Peyer's patch (tissue), 4 donors: ENCODE measurements at places on chromosomes 2 and 18. TPM values are rescaled to one million over a fixed set of nuclear protein-coding genes. Genes with fewer than 3 reads are reported as not detected.

- no peak for DNase-seq
Observed at GRCh38 chr2:239577935-239578334, 177.1 kb upstream of the HDAC4 start.

DNA sequence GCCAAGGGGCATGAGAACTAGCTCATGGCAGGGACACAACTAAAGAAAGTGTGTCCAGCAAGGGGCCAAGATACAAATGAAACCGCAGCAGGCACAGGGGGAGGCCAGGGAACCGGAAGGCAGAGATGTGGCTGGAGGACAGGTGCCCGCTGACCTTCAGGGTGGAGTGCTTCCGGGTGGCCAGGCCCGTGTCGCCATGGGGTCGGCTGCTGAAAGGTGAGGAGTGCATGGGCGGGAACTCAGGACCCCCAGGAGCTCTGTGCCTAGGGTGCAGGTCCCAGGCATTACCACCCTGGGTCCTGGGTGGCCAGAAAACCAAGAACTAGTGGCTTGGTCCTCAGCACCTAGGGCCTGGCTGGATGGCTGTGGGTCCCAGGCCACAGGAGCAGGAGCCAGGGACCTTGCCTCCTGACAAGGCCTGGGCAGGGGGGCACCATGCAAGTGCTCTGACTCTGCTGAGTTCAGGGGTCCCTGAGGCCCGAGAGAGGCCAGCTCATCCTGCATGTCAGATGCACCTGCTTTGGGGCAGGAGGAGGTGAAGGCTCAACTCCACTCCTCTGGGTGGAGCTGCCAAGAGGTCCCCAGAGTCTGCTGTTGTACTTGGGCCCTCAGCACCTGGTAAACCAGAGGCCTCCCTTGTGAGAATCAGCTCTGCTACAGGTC is 50.9 kb downstream of the CENPO start:
- DNase-seq, result peak; percentile 35

GRCh38 chr2:207227062-207227748 is 61.5 kb upstream of the KLF7 start:
- DNase-seq, result no peak

Gene EMILIN2
- 54.5 TPM for total RNA-seq

- DNase-seq, result peak; percentile 85
Observed at GRCh38 chr2:144331674-144332355, 188.1 kb downstream of the ZEB2 start.

GRCh38 chr2:12883906-12884305 is 167.2 kb downstream of the TRIB2 start:
- no peak for DNase-seq

- no peak for DNase-seq
Observed at GRCh38 chr2:31256611-31257382, 22.8 kb downstream of the EHD3 start.

DNA sequence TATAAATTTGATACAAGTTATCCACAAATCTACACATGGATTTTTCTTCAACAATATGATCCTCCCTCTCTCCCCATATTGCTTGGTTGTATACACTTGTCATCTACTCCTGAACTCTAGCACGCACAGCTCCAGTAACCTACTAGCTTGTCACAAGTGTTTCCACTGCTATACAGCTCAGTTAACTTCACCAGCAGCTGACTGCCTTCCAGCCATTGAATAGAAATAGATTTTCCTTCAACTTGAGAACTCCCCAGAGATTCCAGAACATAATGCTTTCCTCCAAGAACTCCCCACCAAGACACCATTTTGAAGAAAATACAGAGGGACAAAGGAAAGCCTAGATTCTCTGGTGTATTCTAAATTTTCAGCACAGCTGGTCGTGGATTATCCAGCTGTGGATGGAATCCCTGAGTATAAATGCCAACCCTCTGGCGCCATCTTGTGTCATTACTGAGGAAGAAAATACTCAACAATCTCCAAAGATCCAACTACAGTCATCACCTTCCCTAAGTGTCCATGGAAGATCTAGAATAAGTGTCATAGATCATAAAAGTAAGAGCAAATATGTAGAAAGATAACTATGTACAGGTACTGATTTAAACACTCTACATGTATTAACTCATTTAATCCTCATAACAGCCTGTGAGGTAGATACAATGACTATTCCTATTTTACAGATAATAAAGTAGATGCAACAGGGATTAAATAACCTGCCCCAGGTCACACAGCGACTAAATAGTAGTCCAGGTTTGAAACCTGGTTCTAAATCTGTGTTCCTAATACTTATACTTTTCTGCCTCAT is 156.7 kb downstream of the ARHGAP28 start:
- peak; percentile 82 for DNase-seq

DNA sequence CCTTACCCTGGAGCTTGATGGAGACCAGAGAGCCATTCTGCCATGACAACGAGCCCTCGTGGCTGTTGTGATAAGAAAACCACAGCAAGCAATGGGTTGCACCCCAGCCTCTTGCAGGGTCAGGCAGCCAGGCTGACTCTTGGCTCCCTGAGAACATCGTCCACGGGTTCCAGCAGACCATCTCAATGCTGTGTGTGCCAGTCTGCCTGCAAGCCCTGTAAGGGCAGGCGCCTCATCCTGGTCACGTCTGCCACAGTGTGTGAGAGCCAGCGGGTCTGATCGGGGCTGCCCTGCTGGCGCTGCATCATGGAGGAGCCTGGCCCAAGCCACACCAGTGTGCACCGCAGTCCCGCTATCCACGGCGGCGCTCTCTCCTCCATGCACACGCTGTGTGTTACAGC is 71.0 kb upstream of the MGAT4A start:
- no peak for DNase-seq

Gene ZBTB7C
- 15.7 TPM for total RNA-seq

DNA sequence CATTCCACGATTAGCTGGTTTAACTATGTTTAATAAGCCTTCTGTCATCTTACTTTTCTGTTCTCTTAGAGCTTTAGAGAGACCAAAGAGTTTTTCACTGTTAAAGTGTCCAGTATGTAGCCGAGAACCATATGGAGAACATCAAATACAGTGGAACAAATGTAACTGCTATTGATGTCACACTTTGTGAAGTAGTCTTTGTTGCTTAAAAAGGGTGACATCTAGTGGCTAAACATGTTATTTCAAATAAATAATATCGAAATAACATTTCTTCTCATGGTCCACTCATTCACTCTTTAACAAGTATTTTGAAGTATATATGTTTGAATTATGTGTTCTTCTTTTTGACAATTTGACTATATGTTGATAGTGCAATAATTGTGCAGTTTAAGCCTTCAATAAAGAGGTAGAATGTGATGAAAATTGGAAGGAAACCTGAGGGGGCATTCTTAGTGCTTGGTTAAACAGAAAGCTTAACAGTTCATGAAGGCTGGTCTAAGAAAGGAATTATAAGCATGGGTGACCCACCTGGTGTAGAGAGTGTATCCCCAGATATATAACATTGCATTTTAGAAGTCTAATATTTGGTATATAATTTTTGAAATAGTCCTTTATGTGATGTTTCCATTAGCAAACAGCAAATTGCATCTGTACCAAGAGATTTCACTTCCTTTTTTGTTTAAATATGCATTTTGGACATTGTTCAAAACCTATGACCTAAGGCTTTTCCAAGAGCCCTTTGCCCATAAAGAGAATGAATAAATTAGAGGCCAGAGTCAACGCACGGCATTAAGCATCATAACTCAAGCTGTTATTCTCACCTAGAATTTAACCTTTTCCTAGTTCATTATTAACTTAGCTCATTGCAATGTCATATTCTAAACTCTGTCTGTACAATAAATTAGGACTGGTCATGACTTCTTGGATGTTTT is 112.1 kb downstream of the KYNU start:
- no peak for DNase-seq

Gene CCDC141
- 11.6 TPM for total RNA-seq

Gene PCARE
- not detected for total RNA-seq

- no peak for DNase-seq
Observed at GRCh38 chr2:157751462-157752058, 122.9 kb upstream of the ACVR1C start.

DNA sequence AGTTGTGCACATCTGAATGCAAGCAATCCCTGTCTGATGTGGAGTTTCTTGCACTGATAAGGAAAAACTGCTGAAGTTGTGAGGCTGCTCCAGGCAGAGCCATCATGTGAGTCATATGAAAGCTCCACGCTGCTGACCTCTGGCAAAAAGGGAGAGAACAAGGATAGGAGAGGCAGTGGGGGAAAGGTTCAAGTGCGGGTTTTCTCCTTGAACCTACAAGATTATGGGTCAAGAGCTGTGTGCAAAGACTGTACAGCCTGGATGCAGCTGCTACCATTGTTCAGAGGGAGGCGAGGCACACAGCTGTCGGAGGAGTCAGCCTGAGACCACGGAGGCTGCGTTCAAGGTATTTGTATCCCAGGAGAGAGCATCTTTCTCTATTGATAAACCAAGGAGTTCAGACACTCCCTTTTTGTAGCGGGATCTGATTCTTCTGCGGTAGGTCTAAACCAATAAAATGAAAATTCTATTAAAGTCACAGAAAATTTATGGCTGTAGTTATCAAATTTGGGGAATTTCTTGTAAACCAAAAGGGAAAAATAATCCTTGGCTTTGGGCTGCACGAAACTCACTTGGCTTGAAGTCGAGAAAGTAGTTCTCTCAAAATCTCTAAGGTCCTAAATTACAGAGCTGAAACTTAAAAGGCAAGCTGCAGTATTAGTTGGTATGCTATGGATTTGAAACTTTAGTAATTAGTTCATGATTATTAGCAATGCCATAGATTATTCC is at the start of gene CDK15:
Gene CDK15 (plus strand): TSS at position 96 of the 729 bp plus-strand sequence. CDS start 128 bp downstream, at position 224.
- no peak for DNase-seq

- no peak for DNase-seq
Observed at GRCh38 chr2:68698567-68699377, 35.8 kb upstream of the ARHGAP25 start.

Gene PXDN
- total RNA-seq, result 18.2 TPM

DNA sequence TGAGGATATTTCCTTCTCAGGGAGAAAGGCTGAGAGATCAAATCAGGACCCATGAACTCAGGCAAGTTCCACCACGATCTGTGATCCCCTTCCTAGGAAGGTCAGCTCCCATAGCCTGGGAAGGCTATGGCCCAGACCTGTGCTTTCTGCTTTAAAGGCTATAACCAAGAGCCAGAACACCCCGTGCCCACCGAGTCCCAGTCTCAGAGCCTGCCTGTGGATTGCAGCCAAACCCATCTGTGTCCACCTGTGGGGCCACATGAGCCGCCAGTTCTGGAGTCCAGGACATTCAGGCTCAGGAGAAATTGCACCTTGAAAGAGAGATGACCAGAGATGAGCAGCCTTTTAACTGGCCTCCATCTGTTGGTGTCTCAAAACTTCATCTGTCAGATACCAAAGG is 46.9 kb downstream of the MAL start:
- no peak for DNase-seq

DNA sequence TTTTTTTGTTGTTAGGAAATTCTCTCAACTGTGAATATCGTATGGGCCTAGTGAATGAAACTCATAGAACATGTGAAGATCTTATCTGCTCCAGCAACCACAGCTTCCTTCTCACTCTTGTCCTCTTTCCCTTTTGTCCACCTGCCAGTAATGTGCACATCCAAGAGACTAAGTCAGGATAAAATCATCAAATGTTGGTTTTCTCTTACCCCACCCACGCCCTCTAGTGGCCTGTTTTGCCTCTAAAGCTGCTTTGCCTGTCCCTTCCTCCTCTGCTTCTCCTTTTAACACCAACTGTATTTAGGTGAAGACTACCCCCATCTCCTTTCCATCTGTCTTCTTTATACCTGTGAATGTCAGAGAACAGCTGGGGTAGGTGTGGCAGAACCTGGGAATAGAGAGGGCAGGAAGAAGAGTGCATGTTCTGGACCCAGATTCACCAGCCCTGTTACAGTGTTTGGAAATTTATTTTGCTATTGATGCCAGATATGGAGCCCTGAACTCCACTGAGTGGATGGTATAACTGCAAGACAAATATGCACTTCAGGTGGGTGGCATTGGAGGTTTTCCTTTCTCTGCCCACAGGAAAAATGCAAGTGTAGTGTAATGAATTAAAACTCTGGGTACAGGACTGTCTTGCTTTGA is 8.4 kb upstream of the MGAT5 start:
- DNase-seq, result peak; percentile 95

Gene TXNDC2
- not detected for total RNA-seq

- no peak for DNase-seq
Observed at GRCh38 chr2:239015901-239016675, 168.2 kb downstream of the TWIST2 start.

DNA sequence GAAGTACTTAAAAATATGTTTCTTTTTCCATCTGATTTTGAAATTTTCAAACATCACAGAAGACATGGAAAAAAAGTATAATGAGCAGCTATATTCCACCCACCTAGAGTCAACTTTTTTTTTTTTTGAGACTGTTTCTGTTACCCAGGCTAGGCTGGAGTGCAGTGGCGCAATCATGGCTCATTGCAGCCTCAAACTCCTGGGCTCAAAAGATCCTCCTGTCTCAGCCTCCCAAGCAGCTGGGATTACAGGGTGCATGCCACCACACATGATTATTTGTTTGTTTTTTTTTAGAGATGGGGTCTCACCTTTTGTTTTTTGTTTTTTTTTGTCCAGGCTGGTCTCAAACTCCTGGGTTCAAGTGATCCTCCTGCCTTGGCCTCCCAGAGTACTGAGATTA is 26.6 kb upstream of the UGGT1 start:
- DNase-seq, result no peak

Gene PIGN
- total RNA-seq, result 35.4 TPM

DNA sequence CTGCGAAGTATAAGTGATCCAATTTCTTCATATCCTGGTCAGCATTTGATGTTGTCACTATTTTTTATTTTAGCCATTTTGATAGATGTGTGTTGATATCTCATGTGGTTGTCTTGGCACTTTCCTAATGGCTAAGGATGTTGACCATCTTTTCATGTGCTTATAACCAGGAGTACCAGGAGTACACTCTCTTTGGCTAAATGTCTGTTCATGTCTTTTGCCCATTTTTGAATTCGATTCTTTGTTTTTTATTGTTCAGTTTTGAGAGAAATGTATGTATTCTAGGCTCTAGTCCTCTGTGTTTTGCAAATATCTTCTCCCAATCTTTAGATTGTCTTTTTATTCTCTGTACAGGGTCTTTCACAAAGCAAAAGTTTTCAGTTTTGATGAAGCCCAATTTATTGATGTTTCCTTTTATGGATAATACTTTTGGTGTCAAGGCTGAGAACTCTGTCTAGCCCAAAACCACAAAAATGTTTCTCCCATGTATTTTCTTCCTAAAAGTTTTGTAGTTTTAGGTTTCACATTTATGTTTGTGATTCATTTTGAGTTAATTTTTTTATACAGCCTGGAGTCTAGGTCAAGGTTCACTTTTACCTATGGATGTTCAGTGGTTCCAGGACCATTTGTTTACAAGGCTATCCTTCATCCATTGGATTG is 65.4 kb downstream of the SDC1 start:
- DNase-seq, result no peak

DNA sequence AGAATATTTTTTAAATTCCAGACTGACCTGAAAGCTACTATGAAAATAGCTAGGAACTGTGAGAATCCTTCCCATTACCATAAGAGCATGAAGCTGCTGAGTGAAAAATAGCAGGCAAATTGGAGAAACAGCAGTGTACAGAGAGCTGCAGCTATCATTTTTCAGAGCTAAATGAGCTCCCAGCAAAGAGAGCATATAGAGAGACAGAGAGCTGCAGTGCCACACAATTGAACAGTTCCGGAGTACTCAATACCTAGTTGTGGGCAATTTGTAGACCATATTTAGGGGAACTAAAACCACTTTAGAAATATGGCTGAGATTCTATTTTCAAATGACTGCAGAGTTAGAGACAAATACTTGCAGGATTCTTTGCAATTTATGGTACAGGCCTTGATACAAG is 645.3 kb downstream of the STK39 start:
- DNase-seq, result no peak
